Activated T-helper 1 cell treated with Interleukin-2 at 50 U/mL for 16 hours (primary cell): ENCODE measurements at places on chromosomes 7 and 10.

DNA sequence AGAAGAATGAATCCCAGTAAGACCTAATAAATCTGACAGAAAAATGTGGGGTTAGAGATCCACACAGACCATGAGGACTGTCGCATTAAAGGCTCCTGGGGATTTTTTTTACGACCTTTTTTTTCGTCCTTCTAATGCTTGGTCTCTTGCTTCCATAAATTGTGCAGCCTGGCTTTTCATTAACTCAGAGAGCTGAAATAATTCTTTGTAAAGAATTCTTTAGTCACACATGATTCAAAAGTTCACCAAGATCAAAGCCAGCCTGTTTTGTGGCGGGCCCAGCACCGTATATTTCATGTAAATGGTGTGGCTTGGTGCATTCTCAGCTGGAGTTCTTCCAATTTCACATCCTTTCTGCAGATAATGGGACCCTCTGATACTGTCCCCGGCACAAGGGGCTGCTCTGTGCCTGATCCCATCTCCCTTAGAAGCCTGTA is 206.6 kb upstream of the BMPER start:
- DNase-seq = no peak

GRCh38 chr7:42549866-42550485 is 313.0 kb upstream of the GLI3 start:
- no peak for DNase-seq

DNA sequence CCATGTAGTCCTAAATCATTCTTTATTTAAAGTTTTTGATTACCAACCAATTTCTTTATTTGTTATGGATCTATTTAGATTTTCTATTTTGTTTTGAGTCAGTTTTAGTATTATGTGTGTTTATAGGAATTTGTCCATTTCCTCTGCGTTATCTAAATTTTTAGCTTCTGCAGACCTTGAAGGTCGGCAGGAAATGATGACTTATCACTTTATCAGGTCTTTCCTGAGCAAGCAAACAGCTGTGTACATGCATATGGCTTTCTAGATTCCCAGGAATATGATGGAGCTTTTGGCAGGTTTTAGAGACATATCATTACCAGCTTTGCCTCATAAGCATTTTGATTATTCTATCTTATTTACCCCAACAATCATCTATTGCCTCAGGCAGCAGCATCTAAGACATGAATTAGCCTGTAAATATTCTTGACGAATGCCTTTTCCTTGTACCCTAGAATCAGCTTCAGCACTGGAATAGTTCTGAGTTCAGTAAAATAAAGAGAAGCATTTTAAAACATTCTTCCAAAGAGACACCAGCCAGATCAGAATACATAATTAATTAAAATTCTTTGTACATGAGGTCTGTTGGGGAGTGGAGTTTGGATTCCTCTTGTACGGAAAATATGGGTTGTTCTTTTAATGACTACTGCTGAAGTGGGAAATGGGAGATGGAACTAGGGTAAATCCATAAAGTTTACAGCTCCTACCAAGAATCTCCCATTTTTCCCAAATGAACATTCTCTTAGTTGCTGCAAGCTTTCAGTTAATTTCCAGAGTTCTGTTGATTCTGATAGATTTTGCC is 408.8 kb upstream of the SEMA3C start:
- DNase-seq = no peak

- no peak for DNase-seq
Measured at GRCh38 chr7:24432677-24433076, 140.6 kb upstream of the PALS2 start.
